ENCODE measurements at places on chromosomes 5 and 9.

DNA sequence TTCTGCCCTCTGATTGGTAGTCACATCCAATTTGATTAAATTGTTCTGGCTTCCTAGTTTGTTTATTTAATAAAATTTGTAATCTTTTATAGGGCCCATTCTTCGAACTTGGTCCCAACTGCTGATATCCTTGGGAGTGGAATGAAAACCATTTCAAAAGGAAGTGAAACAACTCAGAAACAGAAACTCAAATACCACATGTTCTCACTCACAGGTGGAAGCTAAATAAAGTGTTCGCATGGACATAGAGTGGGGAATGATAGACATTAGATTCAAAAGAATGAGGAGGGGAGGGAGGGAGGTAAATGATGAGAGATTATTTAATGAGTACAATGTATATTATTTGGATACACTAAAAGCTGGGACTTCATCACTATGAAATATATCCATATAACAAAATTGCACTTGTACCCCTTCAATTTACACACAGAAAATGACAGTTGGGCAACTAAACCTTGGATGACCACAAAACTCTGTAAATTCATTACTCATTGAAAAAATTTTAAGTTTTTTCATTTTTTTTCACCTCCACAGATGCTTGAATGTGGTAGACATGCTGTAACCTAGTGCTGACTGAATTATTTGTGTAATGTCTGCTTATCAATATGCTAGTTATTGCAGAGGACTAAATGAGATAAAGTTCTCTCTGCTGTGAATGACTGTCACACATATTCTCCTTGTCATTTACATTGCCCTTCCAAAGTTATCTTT is 16.0 kb downstream of the ATP10B start:
- no peaks in the 10 kb centered on the region for H3K27me3 ChIP-seq
- no peaks in the 10 kb centered on the region for H3K4me1 ChIP-seq
- H3K27ac ChIP-seq = no peak overlapping the region
- H3K4me3 ChIP-seq = no peak overlapping the region
- H3K36me3 ChIP-seq = no peaks in the 10 kb centered on the region
- DNase-seq = no peak

DNA sequence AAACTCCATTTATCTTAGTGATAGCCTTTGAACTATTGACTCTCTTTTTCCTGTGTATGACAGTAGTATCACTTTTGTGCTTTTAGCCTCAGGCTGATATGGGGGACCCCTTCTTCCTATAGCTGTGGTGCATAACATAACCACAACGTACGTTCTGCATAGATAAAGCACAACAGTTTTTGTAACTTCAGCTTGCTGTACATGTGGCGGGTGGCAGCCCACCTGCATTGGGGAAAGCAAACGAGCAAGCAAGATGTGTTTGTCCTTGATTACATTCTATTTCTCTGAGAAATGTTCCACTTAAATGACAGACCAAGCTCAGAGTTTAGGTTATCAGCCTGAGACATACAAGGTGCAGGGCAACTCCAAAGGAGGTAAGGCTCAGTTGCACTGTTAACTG is 309.4 kb downstream of the KDM4C start:
- H3K27me3 ChIP-seq = no peaks in the 10 kb centered on the region
- no peak for DNase-seq
- no peaks in the 10 kb centered on the region for H3K36me3 ChIP-seq
- H3K27ac ChIP-seq = no peak overlapping the region
- H3K4me3 ChIP-seq = no peak overlapping the region

DNA sequence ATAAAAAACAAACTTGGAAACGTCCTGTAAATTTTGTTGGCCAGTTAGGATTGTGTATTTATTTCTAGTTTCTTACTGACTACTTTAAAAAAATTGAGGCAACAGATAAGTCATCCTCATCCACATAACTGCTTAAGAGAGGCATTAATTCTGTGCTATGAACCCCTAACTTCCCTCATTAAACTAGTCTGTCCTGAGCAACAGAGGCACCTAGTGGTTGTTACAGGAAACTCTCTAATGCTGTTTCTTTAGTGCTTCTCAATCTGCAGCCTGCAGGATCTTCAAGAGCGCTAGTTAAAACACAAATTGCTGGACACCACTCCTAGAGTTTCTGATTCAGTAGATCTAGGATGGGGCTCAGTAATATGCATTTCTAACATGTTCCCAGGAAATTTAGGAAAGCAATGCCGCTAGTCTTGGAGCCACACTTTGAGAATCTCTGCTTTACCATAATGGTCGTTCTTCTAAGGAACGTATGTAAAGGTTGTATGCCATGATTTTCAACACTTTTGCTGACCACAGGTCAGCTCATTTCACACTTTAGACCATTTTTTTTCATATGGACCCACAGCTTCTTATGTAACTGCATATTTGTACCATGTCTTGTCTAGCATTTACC is 410.1 kb upstream of the SMARCA2 start:
- H3K36me3 ChIP-seq = no peaks in the 10 kb centered on the region
- H3K27me3 ChIP-seq = no peaks in the 10 kb centered on the region
- DNase-seq = no peak
- no peak overlapping the region for H3K27ac ChIP-seq

DNA sequence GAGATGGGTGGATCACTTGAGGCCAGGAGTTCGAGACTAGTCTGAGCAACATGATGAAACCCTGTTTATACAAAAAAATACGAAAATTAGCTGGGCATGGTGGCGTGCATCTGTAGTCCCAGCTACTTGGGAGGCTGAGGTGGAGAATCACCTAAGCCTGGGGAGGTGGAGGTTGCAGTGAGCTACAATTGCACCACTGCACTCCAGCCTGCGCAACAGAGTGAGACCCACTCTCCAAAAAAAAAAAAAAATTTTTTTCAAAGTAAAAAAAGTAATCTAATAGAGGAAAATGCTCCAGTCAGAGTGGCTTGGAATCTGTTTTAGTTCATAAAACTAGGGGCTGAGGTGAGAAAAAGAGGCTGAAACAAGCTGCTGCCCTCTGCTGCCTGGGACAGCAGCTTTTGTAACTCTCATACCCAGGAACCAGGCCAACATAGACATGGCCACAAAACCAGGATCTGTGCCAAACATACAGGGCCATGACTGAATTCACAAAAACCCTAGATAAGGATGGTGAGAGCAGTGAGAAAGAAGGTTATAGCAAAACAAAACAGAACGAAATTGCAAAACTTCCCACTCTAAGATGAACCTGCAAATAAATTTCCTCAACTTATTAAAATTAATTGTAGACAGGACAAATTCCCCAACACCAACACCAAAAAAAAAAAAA is 13.1 kb upstream of the DCAF12 start:
- H3K36me3 ChIP-seq = no peaks in the 10 kb centered on the region
- no peak overlapping the region for H3K4me3 ChIP-seq
- no peak for DNase-seq
- H3K27me3 ChIP-seq = no peaks in the 10 kb centered on the region

DNA sequence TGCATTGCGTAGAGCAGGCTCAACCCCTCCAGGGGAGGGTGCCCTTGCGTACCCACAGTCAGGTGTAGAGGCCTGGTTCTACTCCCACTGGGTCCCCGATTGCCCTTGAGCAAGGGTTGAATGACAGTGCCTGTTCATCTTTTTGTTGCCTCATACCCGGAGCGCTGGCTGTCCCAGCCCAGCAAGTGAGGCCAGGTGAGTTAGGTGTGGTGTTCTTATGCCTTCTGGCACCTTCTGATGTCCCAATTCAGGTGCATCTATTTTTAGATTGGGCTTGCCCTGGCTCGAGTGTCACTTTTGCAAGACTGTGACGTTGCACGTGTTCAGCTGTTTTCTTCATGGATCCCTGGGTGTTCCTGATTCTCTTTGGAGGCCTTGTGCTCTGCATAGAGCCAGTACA is 257.8 kb downstream of the GOLPH3 start:
- H3K4me3 ChIP-seq = no peak overlapping the region
- H3K27ac ChIP-seq = no peak overlapping the region
- no peaks in the 10 kb centered on the region for H3K4me1 ChIP-seq

GRCh38 chr9:85344901-85345300 is 396.9 kb downstream of the AGTPBP1 start:
- no peaks in the 10 kb centered on the region for H3K4me1 ChIP-seq
- no peaks in the 10 kb centered on the region for H3K36me3 ChIP-seq
- H3K27me3 ChIP-seq = no peaks in the 10 kb centered on the region
- no peak for DNase-seq
- H3K4me3 ChIP-seq = no peak overlapping the region
- H3K27ac ChIP-seq = no peak overlapping the region

DNA sequence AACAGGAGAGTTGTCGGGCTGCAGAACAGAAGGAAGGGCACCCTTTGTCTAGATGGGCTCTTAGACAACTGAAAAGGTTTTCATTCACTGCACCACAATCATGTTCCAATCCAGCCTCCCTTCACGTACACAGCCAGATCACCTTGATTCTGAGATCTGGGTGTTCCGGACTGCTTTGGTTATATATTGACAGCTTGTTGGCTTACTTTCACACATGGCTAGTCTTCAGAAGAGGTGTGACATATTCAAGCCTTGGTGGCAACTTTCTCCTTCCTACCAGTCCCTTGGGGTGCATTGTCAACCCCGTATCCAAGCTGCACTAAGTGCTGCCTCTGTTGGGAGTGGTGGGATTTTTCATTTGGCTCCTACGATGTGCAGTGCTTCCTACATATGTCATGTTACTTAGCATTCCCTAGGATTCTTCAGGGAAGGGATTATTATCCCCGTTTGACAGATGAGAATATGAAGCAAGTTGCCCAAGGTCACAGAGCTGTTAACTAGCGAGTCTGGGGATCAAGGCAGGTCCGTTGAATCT is 100.6 kb downstream of the LIFR start:
- peaks cover 48% of the 10 kb centered on the region for H3K27me3 ChIP-seq
- H3K36me3 ChIP-seq = no peaks in the 10 kb centered on the region
- no peak overlapping the region for H3K4me3 ChIP-seq

DNA sequence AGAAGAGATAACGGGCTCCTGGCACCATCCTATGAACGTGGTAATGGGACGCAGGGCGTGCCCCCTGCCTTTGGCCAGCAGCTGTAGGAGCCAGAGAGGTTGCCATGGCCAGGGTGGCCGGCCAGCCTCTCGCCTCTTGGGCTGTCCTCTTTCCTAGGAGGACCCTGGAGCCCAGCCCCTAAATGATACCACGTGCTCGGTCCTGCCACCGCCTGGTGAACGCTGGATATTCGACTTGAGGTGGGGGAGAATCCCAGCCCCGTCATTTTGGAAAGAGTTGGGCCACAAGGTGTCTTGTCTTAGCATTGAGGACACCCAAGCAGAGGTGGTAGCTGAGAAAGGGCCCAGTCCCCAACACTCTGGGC is 391 bp upstream of the NRG2 start:
- H3K36me3 ChIP-seq = no peaks in the 10 kb centered on the region
- peak overlapping the region; percentile 45 for H3K4me3 ChIP-seq
- no peak for DNase-seq
- peaks cover 10% of the 10 kb centered on the region for H3K4me1 ChIP-seq
- H3K27me3 ChIP-seq = peaks cover 69% of the 10 kb centered on the region

GRCh38 chr5:24547132-24547531 is 97.6 kb downstream of the CDH10 start:
- H3K36me3 ChIP-seq = no peaks in the 10 kb centered on the region
- no peak overlapping the region for H3K27ac ChIP-seq
- H3K4me1 ChIP-seq = no peaks in the 10 kb centered on the region
- H3K27me3 ChIP-seq = no peaks in the 10 kb centered on the region
- DNase-seq = no peak
- H3K4me3 ChIP-seq = no peak overlapping the region

DNA sequence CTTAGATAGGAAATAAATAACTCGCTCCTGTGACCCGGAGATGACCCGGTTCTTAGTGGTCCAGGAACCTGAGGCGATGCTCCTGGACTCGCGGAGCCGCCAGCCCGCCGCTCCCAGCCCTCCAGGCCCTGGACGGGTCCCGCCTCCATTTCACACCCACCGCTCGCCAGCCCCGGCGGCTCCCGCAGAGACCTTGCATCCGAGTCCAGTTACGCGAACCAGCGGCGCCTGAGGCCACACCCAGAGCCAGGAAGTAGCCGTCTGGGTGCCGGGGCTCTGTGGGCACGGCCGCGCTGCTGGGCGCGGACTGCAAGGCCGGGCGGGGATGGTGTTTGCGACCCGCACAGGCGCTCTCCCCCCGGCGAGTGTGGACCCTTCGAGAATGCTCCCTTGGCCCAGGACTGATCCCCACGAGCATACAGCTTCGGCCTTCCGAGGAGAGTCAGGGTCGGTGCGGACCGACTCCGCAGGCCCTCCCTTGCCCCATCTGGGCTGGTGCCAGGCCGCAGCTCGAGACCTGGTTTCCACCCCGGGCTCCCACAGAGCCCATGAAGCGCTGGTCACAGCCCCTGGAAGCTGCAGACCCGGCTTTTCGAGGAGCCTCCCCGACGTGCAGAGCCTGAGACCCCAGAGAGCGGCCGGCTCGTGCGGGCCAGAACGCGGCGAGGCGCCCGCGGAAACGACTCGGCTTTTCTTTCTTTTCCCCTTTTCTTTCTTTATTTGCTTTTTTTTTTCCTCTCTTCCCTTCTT is 5.2 kb upstream of the BARX1 start:
- H3K27ac ChIP-seq = no peak overlapping the region
- H3K4me1 ChIP-seq = peaks cover 14% of the 10 kb centered on the region
- H3K4me3 ChIP-seq = no peak overlapping the region
- H3K36me3 ChIP-seq = no peaks in the 10 kb centered on the region
- DNase-seq = no peak

GRCh38 chr9:17930071-17930470 is 351.2 kb downstream of the SH3GL2 start:
- no peak overlapping the region for H3K27ac ChIP-seq
- no peaks in the 10 kb centered on the region for H3K27me3 ChIP-seq
- DNase-seq = no peak
- no peaks in the 10 kb centered on the region for H3K4me1 ChIP-seq

DNA sequence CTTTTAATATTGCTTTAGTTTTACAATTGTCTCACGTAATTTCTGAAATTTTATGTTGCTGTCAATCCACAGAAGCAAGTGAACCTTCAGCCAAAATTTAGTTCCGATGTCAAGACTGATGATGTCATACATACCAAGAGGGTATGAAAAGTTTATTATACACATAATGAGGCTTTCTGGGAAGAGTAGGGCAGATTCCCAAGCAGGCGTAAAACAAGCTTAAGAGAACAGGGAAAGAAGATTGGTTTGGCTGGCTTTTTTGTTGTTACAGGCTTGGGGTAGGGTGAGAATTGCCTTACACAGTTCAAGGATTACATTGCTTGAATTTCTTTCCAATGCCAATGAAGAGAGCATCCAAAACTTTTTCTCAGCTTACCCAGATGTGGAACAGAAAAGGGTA is 1962.9 kb upstream of the CDH6 start:
- H3K4me3 ChIP-seq = no peak overlapping the region
- H3K27ac ChIP-seq = no peak overlapping the region
- no peaks in the 10 kb centered on the region for H3K27me3 ChIP-seq
- no peaks in the 10 kb centered on the region for H3K4me1 ChIP-seq
- DNase-seq = no peak

- no peaks in the 10 kb centered on the region for H3K27me3 ChIP-seq
- H3K27ac ChIP-seq = no peak overlapping the region
- H3K4me3 ChIP-seq = no peak overlapping the region
- H3K36me3 ChIP-seq = no peaks in the 10 kb centered on the region
These were observed 133.4 kb downstream of the ACTL7B start for GRCh38 chr9:108722396-108722795.

All from large intestine (tissue), 12 donors.